Stimulated activated CD4-positive, alpha-beta T cell treated with anti-CD3 and anti-CD28 coated beads, Interleukin-2, amount 100 ng/mL, for 24 hours (primary cell): ENCODE measurements at places on chromosomes 1 and 21.

DNA sequence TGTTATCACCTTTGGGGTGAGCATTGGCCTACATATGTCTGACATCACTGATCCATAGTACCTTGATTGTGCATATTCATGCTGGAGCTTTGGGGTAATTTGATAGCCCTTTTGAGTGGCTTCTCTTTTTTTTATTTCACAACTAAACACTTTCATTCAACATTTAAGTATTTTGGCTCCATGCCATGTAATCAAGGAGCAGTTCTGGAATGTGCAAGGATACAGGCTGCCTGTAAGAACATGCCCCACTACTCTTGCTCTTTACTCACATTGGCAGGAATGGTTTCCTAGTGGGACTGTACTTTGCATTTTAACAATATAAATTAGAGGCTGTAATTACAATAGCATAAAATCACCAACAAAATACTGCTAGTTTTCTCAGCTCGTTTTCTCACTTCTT, 300.7 kb upstream of the SPAG17 start:
- no peak for DNase-seq

- no peak for DNase-seq
Measured at GRCh38 chr1:61825393-61825792, 83.1 kb downstream of the PATJ start.

- no peak for DNase-seq
Measured at GRCh38 chr21:45288441-45288841, 746 bp upstream of the POFUT2 start.

DNA sequence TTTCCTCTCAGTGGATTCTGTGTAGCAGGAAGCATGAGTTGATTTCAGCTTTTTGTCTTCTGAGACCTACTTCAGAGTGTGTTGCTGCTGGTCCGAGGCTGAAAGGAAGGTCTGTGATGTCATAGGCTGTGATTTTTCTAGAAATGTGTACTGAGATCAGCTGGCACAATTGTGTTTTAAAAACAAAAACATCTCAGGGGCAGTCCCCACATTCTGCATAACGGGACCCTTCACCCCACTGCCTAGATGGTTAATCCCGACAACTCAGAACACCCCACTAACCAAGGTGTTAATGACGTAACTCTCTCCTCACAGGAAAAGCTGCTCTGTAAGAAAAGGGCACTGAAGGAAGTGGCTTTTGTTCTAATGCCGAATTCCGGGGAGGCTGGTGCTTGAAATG, 59.8 kb upstream of the PPP2R5A start:
- DNase-seq: no peak

GRCh38 chr1:167904652-167905130, 9.2 kb downstream of the ADCY10 start:
- DNase-seq: no peak

DNA sequence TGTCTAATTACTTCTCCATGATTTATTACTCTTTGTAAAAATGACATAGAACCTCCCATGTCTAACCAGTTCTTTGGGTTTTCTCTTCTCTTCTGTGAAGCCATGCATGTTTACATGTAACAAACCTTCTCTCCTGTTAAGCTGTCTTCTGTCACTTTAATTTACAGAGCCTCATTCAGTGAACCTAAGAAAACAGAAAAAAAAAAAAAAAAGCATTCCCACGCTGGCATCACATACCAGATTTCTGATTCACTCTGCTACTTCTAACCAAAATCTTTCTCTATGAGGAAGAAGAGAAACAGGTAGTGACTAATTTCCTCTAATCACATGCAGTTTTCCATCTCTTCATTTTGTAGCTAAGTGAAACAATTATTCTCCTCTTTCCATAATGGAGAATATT, 141.4 kb upstream of the CXADR start:
- DNase-seq: no peak

DNA sequence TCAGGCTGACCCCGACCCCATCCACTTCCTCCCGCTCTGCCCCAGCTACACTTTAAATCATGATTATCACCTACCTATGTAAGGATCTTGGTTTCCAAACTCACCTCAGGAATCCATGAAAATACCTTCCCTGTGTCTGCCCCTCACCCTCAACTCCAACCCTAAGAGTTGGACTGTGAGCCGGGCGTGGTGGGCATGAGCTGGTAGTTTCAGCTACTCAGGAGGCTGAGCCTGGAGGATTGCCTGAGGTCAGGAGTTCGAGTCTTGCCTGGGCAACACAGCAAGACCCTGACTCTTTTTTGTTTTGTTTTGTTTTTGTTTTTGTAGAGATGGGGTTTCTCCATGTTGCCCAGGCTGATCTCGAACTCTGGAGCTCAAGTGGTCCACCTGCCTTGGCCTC, 30.5 kb upstream of the CCSAP start:
- no peak for DNase-seq

- DNase-seq: no peak
Measured at GRCh38 chr1:38962113-38962512, 20.5 kb upstream of the RHBDL2 start.

- DNase-seq: no peak
Measured at GRCh38 chr1:246748867-246749266, 24.7 kb downstream of the SCCPDH start.

DNA sequence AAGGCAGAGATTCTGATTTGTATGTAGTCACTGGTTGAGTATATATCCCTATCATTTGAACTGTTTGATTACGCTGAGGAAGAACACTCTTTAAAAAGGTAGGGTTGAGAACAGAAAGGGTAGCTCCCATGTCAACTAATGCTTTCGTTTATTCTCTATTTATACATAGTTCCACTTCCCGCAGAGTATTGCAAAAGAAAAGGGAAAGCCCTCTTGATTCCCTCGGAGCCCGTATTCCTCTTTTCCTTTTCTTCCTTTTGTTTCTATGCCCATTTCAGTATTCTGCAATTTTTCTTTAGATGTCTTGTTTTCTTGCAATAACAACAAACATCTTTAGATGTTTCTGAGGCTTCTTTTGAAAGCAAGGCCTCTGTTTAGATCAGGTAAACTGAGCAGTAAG, 78.2 kb downstream of the DNTTIP2 start:
- no peak for DNase-seq

- no peak for DNase-seq
Measured at GRCh38 chr21:26881504-26882228, 36.5 kb upstream of the ADAMTS1 start.

- DNase-seq: no peak
Measured at GRCh38 chr1:45928486-45929205, 125.2 kb downstream of the MAST2 start.

DNA sequence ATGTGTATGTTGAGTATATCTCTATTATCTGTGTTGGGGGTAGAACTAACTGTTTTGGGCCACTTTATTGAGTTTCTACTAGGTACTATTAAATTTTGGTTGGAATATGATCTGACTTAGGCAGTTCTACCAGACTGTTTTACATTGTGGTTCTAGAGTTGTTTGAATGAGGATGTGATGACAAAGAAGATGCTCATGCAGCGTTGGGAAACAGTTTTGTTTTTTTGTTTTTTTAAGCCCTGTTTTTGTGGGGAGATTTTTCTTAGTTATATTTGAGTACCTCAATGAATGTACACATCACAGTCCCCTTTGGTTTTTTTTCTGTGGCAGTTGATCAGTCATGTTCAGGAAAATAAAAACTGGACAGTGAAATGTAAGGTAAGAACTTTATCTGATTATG, 40.1 kb downstream of the TMED5 start:
- DNase-seq: no peak

GRCh38 chr1:155608888-155609225, 1.2 kb upstream of the MSTO1 start:
- DNase-seq: no peak

DNA sequence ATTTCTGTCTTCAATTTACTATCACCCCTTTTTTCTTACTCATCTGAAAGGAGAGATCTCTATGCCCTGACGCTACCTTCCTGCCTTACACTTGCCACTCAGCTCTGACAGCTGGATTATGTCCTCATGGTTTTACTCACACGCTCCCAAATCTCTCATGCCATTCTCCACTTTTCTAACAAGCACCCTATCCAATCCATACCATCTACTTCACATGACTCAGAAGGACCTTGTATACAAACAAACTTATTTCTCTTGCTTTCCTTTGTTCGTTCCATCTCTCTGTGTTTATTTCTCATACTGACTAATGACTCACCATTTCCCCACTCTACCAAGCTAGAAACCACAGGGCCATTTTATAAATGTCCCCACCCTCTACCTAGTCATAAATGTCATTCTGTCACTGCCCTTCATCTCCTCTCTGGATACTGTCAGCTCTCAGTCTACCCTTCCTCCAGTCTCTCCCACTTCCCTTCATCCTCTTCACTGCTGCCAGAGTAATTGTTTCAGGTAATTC, 87.3 kb downstream of the USP24 start:
- no peak for DNase-seq

GRCh38 chr21:28308516-28308915, 684.2 kb downstream of the LTN1 start:
- DNase-seq: no peak

- no peak for DNase-seq
Measured at GRCh38 chr1:223873044-223873443, 27.3 kb upstream of the TP53BP2 start.

GRCh38 chr1:83709662-83710061, 289.3 kb downstream of the TTLL7 start:
- no peak for DNase-seq

- no peak for DNase-seq
Measured at GRCh38 chr1:175851749-175852148, 108.4 kb upstream of the TNR start.

GRCh38 chr1:162701286-162701685, 69.0 kb downstream of the DDR2 start:
- no peak for DNase-seq

- no peak for DNase-seq
Measured at GRCh38 chr1:14855801-14856200, 257.3 kb downstream of the KAZN start.

DNA sequence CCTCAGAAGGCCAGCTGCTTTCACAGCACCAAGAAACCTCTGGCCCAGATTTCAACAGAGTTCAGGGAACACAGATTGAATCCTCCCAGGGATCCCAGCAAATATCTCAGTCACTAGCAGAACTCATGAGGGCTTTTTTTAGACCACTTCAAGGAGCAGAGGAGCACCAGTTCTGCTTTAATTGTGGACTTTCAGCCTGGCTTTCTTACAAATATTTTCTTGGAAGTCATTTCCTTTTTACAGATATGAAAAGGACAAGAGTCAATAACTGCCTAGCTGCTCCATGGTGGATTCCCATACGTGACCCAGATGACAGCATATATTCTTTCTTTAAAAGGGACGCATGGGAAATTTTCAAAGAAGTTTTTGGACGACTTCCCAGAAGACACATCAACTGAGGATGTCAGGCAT, 6.4 kb upstream of the LRRC8B start:
- no peak for DNase-seq

- DNase-seq: no peak
Measured at GRCh38 chr1:64839261-64839660, 94.4 kb downstream of the RAVER2 start.

GRCh38 chr1:217230412-217230811, 400.5 kb downstream of the GPATCH2 start:
- no peak for DNase-seq

GRCh38 chr1:86696522-86696921, 7.9 kb upstream of the SH3GLB1 start:
- no peak for DNase-seq

- DNase-seq: no peak
Measured at GRCh38 chr1:37250371-37250770, 216.1 kb upstream of the GRIK3 start.

GRCh38 chr1:206974140-206974539, 3.9 kb upstream of the FCAMR start:
- no peak for DNase-seq

GRCh38 chr1:54875000-54875399, 12.0 kb downstream of the DHCR24 start:
- DNase-seq: no peak

DNA sequence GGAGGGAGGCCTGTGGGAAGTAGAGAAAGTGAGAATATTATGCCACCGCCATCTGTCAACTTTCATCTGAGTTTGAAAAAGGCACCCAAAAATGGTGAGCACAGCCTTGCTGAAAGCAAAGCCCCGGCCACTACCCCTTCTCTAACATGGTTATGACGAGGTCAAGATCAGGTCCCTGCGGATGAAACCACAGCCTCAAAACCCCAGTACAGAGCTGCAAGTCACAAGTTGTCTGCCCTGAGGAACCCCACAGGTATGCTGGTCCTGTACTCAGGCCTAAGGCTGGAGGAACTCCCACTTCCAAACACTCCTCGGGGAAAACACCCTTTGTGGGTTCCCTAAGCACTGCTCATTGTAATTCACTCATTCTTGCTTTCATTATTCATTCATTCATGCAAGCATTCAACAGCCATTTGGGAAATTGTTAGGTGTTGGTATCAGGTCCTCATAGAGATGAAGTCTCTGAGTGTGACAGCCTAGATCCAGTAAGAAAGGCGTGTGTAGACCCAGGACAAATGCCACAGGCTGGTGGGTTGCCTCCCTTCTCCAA, 216.6 kb upstream of the EDN2 start:
- no peak for DNase-seq

DNA sequence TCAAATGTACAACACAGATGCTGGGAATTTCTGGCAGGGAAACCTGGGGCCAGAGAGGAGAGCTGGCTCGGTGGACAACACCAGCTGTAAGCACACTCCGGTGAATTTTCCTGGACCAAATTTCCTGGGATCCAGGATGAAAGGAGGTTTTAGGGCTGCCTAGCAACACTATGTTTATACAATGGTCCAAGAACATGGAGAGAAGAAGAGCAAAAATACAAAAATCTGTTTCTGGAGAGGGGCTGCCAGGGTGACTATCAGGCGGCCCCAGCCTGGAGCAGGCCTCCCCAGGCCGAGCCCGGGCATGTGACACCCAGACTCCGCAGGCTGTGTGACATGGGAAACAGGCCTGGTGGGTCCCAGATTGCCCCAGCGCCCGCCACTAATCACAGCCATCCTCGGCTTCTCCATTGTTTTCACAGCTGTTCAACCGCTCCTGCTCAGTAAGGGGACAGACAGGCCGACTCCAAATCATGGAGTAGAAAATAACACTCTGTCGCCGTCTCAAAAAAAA, 336.0 kb upstream of the NFIA start:
- no peak for DNase-seq
